ENCODE measurements at places on chromosomes 1 and 21. TPM values are rescaled to one million over a fixed set of nuclear protein-coding genes. Genes with fewer than 3 reads are reported as not detected.

EFNA3 gene
- total RNA-seq: 2.1 TPM

GRCh38 chr1:43421976-43422750 lies 31.6 kb downstream of the HYI start:
- no peak for DNase-seq

S100A2 gene
- 3.4 TPM for total RNA-seq

COL24A1 gene
- 8.2 TPM for total RNA-seq

DNA sequence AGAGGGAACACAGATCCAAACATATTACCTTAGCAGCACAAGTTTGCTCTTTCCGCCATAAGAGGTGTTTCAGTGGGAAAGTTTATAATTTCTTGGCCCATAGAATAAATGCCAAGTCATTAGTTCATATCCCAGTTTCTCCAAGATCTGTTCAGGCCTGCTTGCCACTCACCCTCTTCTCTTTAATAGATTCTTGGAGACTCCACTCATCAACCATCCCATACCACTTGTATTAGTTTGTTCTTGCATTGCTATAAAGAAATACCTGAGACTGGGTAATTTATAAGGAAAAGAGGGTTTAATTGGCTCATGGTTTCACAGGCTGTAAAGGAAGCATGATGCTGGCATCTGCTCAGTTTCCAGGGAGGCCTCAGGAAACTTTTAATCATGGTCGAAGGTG lies 34.8 kb upstream of the MYSM1 start:
- DNase-seq: no peak

DNA sequence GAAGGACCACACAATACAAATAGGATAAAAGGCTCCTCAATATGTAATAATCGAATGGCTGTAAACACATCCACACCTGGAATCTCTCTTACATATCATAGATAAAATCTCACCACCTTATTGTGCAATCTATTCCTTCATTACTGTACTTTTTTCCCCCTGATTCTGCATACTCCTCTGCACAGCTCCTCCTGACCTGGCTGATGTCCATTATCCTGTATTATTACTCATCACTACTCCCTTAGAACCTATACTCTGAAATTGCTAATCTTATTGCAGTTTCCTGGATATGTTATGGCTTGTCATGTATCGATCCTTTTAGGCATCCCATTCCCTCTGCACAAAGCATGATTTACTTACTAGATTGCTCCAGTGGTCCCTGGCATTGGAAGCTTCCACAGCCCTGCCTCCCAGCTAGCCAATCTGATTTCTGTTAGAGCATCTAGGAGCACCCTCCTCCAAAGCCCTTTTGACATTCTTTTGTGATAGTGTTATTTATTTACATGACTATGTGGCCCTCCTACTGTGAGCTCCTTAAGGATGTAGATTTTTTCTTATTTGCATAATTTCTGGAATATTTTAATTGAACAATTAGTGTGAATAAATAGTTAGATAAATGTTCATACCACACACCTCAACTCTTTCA lies 24.2 kb upstream of the PHGDH start:
- no peak for DNase-seq

Measured in muscle of leg (tissue), 16 donors.